ENCODE measurements at places on chromosomes 16 and 17. TPM values are rescaled to one million over a fixed set of nuclear protein-coding genes. Genes with fewer than 3 reads are reported as not detected.

GRCh38 chr16:78749745-78750268 lies 650.4 kb downstream of the WWOX start:
- no peak for DNase-seq

DNA sequence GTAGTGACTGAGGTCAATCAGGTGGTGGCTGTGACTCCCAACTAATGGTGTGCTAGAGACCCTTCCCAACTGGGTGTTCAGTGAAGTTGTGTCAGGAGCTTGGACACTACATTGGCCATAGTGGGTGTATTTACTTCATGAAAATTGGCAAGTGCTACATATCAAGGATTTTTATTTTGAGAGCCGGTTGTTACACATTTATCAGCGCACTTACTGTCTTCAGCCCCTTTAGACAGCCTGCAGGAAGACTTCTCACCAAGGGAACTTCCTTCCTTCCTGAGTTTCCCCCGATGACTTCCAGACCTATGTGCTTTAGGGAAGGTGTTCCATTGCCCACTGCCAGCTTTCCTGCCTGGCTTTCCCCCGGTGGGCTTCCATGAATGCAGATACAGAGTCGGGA lies 261.2 kb downstream of the CBLN1 start:
- no peak for DNase-seq

DNA sequence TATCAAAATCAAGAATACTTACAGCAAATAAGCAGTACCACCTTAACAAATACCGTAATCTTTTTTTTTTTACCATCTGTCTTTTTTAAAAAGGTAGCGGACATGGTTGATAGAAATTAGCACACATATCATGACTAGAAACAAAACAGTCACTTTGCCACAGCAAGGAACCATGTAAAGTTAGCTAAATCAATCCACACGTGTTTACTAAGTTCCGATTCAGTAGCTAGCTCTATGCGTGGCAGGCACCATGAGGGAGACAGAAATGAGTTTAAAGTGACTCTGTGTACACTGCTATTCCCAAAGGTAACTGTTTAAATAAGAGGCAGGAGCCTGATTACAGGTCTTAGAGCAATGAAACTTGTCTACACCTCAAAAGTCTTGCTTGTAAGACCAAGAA lies 108.6 kb downstream of the XYLT1 start:
- no peak for DNase-seq

DNA sequence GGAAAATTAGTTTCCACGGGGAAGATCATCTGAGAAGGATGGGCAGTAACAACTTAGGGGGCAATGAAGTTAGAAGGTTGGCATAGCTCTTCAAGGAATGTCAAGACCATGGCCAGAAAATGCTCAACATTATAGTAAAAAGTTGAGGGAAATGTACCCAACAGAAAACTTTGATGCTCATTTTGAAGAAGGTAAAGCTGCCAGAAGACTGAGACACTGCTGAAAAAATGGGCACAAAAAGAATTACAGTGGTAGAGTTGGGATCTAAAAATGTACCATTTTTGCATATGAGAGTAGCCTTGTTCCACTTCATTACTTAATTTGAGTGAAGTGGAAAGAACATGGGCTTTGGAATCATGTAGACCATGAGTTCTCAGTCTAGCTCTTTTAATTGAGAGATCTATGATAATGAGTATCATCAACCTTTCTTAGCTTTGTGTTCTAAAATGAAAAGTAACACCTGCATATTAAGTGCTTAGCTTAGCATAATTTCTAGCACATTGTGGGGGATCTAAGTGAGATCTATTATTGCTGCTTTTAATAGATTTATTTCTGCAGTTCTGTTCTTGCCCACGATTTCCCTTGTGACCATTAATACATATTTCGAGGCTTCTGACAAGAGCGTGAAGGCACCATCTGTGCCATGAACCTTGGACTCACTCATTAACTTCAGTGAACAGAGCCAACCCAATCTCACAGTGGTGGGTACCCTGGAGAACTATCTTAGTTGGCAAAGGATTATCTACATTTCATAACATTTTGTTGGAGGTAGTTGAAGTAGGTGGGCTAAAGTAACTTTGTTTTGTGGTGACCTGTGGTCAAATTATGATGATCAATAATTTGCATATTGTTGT lies 3.0 kb downstream of the NACA2 start:
- DNase-seq = no peak

DNA sequence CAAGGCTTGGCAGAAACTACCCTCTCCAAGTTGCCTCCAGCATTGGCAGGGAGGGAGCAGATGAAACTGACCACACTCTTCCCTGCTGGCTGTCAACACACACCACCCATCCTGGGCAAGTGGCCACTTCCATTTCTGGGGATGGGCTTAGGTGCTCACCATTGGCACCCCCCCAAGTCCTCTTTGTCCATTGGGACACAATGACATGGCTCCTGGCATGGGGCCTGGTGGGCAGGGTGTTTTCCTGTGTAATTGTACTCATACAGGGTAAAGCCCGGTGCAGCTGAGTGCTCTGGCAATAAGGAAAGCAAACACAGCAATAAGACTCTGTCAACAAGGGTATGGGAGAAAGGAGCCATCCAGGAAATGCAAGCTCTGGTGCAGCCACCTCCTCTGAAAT lies 22.6 kb downstream of the SCNN1B start:
- no peak for DNase-seq

- DNase-seq = no peak
Measured at GRCh38 chr17:62140836-62141235, 75.8 kb upstream of the MED13 start.

DNA sequence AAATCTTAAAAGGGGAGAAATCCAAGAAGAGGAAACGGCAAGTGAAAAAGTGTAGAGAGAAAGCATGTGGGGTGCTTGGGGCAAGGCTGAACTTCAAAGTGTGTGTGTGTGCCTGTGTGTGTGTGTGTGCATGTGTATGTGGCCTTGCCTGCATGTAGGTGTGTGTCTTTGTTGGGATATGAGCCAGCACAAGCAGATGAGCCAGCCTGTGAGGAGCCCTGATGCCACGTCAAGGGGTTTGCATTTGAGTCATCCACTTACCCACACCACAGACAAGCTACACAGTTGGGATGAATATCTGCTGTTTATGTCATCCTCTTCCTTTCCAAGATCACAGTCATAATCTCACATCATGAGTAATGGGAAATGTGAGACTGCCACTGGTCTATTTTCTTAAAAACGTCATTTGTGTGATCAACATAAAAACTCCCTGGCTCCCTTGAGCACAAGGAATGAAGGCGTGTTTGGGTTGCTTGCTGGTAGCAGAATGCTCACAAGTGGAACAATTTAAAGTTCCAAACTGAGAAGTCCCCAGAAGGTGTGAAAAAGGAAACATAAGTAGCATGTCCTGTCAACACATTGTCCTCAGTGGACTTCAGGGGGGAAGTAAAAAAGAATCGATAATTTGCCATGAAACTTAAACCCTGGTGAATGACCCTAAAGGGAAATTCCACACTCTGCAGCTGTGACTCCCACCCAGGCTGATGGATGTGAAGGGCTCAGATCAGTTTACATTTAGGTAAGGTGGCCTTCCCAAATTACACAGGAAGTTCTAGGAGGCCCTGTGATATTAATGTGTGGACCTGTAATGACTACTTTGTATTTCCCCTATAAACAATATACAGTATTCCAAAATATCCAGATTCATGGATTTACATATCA lies 14.7 kb downstream of the KCTD19 start:
- DNase-seq = peak; percentile 6

DNA sequence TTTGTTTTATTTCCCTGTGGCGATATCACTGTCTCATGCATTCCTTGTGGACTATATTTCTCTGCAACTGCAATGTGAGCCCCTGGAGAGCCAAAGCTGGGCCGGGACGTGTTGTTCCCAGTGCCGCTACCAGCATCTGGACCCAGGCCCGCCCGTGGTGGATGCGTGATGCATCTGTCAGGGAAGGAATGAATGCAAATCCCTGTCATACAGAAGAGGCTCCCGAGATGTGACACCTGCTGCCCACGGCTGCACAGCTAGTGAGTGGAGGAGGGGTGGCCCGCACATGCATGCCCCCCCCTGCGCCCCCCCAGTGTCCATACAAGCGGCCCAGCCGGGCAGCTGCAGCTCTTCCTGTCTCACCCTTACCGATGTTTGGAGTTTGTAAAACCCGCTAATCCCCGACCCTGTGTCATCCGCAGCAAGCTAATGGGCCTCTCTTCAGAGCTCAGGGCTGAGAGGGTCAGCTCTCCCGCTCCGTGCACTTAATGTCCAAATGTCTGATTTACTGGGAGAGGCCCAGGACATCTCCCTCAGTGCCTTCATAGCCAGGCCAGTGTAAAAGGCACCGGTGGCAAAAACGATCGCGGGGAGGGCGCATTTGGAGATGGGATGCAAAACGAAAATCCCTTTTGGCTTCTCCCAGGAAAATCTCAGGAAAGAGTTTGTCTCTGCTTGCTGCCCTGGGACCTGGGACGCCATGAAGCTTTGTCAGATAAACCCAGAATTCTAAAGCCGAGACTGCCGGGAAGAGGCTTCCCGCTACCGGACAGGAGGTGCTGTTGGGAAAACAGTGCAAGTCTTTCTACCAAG lies 91.8 kb downstream of the FOXL1 start:
- DNase-seq = no peak

GRCh38 chr16:2816751-2817339 lies at the start of gene PRSS21:
PRSS21 (plus strand) TSS chr16:2817237; CDS start chr16:2817269, 32 bp downstream.
- peak; percentile 28 for DNase-seq

- DNase-seq = no peak
Measured at GRCh38 chr17:48159232-48159631, 51.7 kb downstream of the SNX11 start.

GRCh38 chr17:32654324-32654723 lies 167.5 kb downstream of the CDK5R1 start:
- DNase-seq = no peak

- DNase-seq = no peak
Measured at GRCh38 chr17:74051348-74051747, 152.1 kb upstream of the RPL38 start.

- DNase-seq = no peak
Measured at GRCh38 chr17:31371511-31372097, 19.9 kb upstream of the RAB11FIP4 start.

DNA sequence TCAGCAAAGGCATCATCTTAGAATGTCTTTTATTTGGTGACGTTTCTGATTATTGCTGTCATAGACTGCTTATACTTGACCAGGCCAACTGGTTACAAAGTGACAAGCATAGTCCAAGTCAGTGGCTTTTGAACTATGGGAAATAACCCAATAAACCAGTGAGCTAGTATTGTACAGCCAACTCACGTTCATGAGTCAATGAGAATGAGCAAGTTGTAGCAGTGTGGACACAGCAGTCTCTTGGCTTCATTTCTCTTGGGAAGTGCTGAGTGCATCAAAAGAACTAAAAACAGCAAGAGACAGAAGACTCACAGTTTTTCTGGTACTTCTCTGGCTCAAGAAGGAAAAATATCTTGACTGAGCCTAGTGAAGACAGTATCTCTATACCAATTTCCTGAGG lies 36.9 kb upstream of the CRISPLD2 start:
- DNase-seq = no peak

- DNase-seq = no peak
Measured at GRCh38 chr17:76820561-76820960, 47.6 kb upstream of the MGAT5B start.

DNA sequence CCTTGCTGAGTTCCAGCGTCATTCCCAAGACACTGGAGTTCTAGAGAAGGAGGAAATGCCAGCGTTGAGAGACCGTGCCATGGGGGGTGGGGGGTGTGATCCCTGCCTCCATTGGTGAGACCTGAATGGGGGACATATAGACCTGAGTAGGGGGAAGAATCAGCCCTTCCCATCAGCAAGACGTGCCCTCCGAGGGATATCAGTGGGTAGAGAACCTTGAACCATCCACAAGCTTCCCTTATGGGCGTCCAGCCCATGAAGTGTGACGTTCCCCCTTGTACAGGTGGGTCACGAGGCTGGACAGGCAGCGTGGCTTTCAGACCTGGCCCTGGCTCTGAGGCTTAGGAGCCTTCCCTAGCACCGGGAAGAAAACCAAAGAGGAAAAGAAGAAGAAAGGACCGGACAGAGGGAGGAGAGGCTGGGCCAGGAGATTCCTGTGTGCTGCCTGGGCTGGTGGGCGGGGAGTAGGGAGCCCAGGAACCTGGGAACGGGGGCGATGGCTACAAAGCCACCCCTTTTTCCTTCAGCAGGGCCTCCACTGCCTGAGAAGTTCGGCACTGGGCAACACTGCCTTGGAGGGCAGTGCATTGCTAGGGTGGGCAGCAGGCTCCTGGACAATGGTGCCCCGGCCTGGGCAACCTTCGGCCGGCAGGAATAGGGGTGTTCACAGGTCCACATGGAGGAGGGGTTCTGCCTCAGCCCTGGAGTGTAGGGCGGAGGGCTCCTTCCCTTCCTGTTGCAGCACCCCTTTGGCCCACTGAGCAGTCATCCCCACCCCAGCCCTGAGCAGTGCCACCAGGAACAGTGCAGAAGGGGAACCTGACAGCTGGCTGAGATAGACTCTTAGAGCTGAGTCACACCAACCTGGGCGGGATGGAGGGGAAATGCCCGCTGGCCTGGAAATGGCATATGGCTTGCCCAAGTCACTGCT lies 7.2 kb downstream of the RAB11FIP4 start:
- DNase-seq = no peak

DNA sequence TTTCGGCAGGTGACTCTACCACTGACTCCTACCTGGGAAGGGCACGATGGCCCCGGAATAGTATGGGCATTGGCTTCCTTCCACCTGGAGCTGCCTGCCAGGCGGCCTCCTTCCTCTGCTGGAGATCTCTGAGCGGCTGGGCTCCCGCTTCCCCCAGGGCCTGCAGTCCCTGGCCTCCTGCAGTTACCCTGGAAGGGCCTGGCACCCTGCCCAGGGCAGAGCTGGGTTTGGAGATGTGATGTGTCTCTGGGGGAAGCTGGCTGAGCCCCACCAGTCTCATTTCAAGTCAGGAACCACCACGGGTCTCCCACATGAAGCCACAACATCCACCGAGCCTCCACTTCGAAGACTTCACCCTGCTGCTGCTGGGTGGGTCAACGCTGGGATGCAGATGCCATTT lies 97.9 kb downstream of the IRF8 start:
- DNase-seq = no peak

- no peak for DNase-seq
Measured at GRCh38 chr16:65510850-65511249, 389.0 kb upstream of the CDH11 start.

- no peak for DNase-seq
Measured at GRCh38 chr17:47120521-47121095, 68.5 kb downstream of the CDC27 start.

DYNLRB2 gene
- total RNA-seq = 0.78 TPM

CDC6 gene
- 0.72 TPM for total RNA-seq

IRX3 gene
- total RNA-seq = not detected

ATXN2L gene
- total RNA-seq = 262 TPM

EPN3 gene
- total RNA-seq = not detected

MVP gene
- total RNA-seq = 145 TPM

KRTAP4-8 gene
- not detected for total RNA-seq

KCNH6 gene
- total RNA-seq = not detected

KRTAP1-5 gene
- not detected for total RNA-seq

PGS1 gene
- total RNA-seq = 84.8 TPM

DHX8 gene
- 75.8 TPM for total RNA-seq

KLHL10 gene
- not detected for total RNA-seq

CLDN9 gene
- total RNA-seq = not detected
